ENCODE measurements at places on chromosomes 4 and X.

DNA sequence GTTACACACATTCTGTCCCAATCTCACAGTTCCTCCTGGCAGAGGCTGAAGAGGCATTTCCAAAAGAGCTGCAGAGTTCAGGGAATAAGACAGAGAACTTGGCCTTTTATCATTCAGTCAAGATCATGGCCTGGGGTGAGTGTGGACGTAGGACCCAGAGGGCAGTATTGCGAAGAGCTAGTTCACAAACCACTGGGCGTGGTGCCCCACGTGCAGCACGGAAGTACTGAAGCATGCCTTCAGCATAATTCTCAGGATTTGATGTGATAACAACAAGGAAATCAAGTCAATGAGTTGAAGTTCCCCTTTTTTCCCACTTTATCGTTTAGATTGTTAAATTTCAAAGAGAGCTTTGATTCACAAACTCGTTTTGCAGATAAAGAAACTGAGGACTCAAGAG, 117.7 kb downstream of the RELL1 start:
- no peak for DNase-seq

- DNase-seq = no peak
Observed at GRCh38 chr4:107599841-107600240, 120.2 kb downstream of the PAPSS1 start.

GRCh38 chrX:120269373-120270035, 18.9 kb downstream of the ZBTB33 start:
- no peak for DNase-seq

- no peak for DNase-seq
Observed at GRCh38 chrX:95903490-95903889, 781.2 kb upstream of the DIAPH2 start.

DNA sequence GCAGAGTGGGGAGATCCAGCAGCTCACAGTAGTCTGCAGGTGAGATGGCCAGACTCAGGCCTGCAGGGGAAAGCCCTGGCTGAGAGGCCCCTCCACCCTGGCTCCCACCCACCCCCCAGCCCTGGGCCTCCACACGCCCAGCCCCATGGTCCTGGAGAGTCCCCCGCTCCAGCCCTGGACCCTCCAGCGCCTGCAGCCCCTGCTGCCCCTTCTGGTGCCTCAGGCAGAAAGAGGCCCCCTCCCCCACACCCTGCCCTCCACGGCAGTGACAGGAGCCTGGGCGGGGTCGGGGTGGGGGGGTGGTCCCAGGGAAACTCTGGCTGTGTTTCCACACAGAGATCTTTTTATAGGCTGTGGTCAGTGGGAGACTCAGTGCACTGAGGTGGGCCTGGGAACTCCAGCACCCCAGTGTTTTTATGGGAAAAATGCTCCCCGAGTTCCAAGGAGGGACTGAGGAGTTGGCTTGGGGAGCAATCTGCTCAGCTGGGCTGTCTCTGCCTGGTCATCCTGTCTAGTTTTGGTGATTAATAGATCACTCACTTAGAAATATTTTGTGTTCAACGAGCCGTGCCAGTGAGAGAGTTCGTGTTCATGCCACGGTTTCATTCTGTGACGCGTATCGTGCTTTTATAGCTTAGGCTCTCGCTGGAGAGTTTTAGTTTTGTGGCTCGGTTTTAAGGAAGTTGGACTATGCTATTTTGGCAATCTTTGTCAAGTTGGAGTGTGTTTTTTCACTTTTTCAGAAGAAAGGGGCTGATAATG, 53.1 kb upstream of the HGFAC start:
- DNase-seq = no peak

GRCh38 chr4:85067342-85067741, 100.9 kb upstream of the WDFY3 start:
- DNase-seq = no peak

DNA sequence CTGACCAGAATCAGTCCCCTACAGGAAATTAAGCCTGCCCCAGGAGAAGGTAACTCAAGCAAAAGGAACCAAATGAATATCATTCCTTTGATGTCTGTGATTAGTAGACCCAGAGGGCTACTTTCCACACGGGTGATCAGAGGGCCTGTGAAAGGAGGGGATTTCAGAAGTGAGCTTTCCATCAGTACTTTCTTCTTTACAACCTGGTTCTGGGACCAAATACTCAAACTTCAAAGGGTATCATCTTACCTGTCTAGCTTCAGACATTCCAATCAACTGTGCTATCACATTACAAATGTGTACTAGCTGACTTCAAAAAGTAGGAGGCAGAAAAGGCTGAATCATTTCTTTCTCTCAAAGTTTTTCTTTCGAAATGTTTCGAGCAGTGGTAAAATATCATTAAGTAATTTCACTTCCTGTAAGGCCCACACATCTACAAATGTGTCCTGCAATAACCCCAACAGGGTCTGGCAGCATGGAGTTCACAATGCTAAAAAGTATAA, 23.9 kb downstream of the ACSL4 start:
- no peak for DNase-seq

DNA sequence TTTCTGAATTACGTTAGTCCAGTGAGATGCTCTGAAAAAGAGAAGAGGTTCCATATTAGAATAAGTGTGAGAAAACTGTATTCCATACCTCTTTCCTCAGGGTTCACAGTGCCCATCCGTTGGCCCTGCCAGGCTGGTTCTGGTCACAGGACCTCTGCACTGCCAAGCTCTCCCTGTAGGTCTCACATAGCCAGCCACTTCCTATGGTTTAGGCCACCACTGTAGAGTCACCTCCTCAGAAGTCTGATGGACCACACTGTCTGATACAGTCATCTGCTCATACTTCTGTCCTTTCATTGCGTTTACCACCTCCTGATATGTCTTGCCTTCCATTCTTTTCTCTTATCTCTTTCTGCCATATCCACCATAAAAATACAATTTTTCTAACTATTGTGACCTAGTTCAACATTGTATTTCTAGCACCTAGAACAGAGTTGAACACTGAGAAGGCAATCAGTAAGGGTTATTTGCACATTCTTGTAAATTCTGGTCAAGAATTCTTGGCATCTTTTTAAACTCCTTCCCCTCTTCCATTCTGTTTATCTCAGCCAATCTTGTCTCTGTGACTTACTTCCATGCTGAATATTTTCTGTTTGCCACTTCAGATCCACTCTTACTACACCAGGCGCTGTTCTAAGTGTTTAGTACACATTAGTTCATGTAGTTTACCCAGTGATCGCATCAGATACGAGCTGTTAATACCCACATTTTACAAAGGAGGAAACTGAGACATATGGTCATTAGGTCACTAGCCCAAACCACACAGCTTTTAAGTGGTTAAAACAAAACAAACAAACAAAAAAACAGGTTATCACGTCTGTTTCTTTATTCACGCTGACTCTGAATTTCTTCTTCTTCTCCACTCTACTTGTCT, 125.6 kb downstream of the CBR4 start:
- no peak for DNase-seq

DNA sequence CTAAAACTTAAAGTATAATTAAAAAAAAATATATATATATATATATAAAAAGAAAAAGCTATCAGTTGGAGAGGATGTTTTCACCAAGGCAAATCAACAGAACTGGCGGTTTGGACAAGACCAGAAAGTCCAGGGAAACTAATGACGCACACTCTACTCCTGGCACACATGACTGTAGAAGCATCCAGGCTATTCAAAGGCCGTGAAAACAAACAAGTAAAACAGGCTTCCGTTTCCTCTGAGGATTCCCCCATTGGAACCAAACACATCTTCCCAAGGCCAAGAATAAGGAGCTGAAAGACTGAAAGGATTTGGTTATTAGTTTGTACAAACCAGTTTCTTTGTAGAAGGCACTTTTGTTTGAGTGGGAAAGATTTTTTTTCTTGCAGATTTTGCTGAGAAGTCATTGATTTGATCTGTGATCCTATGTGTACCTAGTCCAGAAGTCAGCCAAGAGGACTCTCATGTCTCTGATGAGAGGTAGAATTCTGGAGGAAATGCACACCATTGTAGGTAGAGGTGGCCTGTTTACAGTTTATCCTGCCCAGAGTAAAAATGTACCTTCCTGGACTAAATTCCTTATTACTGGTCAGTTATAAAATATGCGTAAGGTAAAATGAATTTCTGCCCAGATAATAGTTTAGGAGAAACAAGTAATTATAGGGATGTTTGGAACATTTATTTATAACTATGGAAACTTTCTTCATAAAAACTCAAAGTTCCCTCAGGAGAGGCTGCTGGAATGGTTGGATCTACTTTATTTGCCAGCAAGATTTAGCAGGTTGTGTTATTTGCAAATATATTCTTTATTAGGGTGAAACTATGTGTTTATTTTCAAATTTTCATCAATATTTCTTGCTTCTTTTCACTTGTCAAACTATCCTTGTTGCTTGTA, 66.5 kb downstream of the DMP1 start:
- no peak for DNase-seq
